ENCODE measurements at places on chromosomes 6 and 20.

DNA sequence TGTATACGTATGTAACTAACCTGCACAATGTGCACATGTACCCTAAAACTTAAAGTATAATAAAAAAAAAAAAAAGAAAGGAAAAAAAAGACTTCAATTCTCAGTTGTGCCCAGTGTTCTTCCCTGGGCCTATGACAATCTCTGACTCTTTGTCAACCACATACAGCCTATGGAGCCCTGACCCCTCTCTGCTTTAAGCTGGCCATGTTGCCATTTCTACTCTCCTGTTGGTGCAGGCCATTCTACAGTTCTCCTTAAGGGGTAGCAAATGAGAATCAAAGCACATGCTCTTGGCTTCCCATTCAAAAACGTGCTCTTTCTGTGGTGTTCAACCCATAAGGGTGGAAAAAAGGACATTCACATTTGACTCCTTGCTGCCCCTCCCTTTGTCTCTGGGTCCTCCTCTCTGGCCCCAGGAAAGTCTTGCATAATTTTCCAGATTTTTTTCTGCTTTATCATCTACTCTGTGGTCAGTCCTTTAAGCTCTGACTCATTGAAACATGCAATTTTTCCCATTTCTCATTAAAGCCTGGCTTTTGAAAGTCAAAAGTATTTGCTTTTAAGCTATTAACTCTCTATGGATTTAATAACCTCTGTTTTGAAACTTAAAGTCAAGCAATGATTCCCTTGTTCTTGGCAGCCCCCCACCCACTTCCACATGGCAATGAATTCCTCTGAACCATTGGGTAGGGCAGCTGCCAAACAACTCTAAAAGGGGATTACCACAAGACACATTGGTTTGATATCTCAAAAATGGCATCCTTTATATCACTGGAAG lies 208.6 kb upstream of the MCHR2 start:
- DNase-seq, result no peak

DNA sequence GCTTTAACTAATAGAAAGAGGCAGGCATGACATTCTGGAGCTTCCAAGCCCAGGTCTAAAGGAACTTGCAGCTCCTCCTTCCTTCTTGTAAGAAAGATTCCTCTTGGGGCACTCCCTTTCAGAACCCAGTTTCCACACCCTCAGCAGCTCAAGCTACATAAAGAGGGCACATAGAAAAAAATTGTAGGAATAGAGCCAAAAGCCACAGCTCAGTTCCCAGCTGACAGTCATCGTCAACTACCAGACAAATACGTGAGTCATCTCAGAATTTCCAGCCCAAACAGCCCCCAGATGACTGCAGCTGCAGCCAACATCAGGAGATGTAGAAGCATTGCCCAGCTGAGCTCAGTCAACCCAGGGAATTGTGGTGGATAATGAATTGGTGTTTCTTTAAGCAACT lies 349.8 kb upstream of the ARID1B start:
- no peak for DNase-seq

DNA sequence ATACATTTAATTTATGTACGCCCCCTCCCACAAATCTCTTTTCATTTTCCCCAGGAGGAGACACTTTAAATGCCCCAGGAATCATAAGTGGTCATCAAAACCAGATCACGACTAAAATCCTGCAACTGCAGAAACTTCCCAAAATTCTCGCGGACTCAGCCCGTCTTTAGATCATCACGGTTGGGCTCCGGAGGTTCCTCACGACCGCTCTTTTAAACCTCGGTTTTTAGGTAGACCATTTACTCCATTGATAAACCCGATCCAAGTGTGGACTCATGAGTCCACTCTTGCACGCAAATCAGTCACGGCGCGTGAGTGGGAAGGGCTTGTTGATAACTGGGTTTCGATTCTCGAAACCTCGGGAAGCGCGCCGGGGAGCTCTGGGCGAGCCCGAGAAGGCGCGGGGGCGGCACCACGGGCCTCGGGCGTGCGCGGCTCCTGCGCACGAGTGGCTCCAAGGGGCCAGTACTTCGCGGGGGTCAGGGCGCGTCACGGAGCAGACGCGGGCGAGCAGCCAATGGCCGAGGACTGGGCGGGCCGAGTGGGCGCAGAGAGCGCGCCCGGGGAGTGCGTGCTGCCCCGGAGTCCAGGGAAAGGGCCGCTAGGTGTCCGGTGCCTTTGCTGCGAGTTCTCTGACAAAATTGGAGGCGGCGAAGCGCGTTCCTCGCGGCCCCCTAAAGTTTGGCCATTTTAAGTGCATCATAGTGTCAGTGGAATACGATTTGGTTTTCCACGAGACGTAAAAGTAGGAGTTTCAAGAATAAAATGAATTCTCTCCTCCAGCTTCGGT lies 635 bp upstream of the TENT5A start:
- peak; percentile 53 for DNase-seq

- DNase-seq, result no peak
Observed at GRCh38 chr6:72424476-72424875, 197.4 kb upstream of the KCNQ5 start.

DNA sequence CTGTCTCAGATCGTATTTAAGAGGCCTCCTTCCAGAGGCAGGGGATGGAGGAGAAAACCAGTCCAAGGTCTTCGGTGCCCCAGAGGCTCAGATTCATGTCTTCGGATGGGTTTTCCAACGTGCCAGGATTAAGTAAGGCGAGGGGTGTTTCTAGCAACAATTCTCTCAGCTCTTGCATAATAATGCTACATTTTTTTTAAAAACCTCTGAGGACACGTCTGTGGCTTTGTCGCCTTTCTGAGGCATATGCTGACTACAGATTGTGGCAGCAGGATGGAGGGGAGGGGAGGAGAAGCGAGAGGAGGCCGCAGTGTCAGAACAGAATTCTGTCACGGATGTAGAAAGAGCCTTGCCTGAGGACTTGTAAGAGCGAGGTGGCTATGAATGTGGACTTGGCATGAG lies 17.7 kb upstream of the CCDC167 start:
- peak; percentile 70 for DNase-seq

- DNase-seq, result no peak
Observed at GRCh38 chr6:100488244-100488643, 23.5 kb upstream of the SIM1 start.

GRCh38 chr6:134675110-134676054 lies 274.5 kb downstream of the ALDH8A1 start:
- no peak for DNase-seq

DNA sequence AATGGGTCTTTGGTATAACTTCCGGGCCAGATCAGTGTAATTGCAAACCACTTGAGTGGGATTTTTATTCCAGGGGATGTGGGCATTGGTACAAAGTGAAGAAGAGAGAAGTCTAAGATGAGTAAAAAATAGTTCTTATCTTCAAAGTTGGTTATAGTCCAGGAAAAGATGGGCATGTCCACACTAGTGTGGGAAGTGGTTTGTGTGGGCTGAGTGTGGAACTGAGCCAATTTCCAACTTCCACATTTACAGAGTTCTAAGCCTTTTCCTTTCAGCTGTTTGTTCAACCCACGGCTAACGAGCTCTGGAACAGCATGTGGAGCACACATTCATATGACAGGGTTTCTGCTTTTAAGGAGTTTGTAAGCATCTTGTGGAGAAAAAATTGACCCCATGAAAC lies 72.3 kb upstream of the IFNGR1 start:
- no peak for DNase-seq

DNA sequence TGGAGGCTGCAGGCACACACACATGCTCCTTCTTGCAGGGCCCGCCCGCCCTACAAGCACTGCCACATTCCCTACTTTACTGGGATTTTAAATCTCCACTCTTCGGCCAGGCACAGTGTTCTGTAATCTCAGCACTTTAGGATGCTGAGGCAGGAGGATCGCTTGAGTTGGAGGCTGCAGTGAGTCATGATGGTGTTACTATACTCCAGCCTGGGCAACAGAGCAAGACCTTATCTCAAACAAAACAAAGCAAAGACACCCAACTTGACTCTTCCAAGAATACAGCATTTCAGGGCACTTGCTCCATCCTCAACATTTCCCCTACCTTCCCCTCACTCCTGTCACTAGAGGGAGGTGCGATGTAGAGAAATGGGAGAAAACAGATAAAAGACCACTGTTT lies 194.0 kb downstream of the MYLK4 start:
- no peak for DNase-seq

DNA sequence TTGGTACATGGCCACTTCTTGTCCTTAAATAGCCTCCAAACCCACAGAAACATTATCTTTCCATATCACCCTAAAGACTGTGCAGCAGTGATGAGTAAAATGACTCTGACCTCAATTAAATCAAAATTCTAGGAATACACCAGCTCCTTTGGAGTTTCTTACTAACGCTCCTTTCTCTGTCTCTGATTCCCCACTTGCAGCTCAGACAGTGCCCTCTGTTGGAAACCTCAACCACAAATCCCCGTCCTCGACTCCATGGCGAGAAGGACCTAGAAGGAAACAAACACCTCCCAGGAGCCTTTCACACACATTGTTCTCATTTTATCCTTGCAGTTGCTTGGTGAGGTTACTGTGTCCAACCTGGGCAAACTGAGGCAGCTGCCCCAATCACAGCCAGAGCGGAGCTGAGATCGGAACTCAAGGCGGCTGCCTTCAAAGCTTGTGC lies 17.7 kb upstream of the PARD6B start:
- DNase-seq, result no peak

- DNase-seq, result no peak
Observed at GRCh38 chr20:63295422-63295821, 2.4 kb downstream of the COL20A1 start.

GRCh38 chr6:26286168-26286877 lies 78.7 kb upstream of the BTN3A2 start:
- peak; percentile 83 for DNase-seq

DNA sequence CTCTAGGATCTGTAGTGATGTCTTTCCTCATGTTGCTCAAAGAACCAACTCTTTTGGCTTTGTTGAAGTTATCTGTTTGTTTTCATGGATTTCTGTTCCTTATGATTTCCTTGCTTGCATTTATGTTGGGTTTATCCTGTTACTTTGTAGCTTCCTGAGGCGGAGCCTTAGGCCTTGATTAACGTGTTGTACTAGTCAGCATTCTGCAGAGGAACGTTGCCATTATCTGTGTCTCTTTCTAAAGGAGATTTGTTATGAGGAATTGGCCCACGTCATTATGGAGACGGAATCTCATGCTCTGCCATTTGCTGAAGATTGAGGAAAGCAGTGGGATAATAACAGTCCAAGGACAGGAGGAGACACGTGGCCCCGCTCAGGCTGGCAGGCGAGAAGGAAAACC lies 29.9 kb downstream of the UCKL1 start:
- no peak for DNase-seq

DNA sequence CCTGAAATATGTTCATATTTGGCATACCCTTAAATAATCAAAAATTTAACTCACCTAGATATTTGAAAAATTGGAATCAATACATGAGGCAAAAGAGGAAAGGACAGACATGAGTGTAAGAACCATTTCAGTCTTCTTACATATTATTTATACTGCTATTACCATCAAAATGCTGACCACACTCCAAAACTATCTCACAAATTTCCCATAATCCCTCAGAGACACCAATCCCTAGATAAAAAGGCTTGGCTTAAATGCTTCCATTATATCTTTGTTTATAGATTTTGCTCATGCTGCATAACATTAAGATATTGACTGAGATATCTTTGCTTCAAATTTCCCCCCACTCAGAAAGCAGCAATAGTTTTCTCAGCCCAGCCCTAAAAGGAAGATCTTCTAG lies 11.7 kb upstream of the NT5DC1 start:
- DNase-seq, result no peak

DNA sequence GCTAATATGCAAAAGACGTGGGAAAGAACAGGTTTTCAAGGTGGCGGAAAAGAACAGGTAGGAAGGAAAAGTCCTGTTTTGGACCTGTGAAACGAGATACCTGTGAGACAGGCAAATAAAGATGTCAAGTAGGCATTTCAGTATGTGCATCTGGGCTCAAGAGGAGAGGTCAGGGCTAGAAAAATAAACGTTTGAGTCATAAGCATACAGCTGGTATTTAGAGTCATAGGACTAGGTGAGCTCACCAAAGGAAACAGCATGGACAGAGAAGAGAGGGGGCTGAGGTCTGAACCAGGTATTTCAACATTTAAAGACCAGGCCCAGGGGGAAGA lies 14.9 kb downstream of the MTFR2 start:
- DNase-seq, result no peak

- DNase-seq, result no peak
Observed at GRCh38 chr6:48835421-48835958, 627.6 kb downstream of the MMUT start.

DNA sequence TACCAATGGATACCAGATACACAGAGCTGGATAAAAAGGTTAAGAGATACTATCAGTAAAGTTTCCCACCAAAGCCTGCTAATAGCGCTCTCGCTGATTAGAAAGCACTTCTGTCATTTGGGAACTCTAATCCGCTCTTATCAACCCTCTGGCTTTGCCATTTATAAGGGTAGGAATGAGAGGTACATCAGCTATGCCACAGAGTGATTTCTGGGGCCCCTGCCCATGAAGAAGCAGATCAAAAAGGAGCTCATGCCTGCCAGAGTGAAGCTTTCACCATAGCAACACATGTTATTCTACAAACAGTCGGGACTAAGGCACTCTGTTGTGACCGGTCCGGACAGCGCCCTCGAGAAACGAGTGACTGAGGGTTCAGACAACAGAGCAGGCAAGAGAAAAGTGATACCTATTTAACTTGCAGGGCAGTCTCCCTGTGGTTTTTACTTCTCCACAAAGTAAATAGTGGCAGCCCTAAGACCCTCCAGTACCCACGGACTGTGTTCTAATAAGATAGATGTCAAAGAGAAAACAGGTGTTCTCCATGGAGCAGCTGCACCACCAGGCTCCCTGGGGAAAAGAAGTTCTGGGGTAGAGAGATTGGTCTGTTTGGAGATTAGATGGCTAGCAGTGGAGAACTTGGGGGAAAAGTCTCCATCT lies 5.6 kb downstream of the TRAM2 start:
- no peak for DNase-seq

GRCh38 chr6:2986722-2987221 lies 12.9 kb upstream of the NQO2 start:
- no peak for DNase-seq

- DNase-seq, result no peak
Observed at GRCh38 chr6:145895802-145896201, 68.4 kb downstream of the SHPRH start.

DNA sequence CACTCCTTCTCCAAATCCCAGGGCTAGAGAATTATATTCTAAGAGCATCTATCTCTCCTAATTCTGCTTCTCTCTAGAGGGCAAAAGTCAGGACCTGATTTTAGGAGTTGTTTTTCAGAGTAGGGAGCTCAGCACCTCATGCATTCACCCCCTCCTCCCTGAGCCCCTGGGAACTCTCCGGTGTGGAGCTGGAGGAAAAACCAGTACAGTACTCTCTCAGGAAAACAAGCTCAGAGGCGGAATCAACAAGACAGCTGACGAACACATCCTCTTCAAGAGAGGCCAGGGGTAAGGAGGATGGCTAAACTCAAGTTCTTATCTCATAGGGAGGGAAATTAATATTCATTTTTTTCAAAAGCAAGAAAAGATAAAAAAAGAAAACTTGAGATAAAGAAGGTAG lies 120.1 kb upstream of the CDYL start:
- DNase-seq, result no peak

- DNase-seq, result no peak
Observed at GRCh38 chr20:35539756-35540212, 2.1 kb upstream of the ERGIC3 start.
